Activated CD4-positive, alpha-beta T cell treated with anti-CD3 and anti-CD28 coated beads, Interleukin-2, amount 50 U/mL, for 16 hours (primary cell): ENCODE measurements at places on chromosomes 5 and 9.

DNA sequence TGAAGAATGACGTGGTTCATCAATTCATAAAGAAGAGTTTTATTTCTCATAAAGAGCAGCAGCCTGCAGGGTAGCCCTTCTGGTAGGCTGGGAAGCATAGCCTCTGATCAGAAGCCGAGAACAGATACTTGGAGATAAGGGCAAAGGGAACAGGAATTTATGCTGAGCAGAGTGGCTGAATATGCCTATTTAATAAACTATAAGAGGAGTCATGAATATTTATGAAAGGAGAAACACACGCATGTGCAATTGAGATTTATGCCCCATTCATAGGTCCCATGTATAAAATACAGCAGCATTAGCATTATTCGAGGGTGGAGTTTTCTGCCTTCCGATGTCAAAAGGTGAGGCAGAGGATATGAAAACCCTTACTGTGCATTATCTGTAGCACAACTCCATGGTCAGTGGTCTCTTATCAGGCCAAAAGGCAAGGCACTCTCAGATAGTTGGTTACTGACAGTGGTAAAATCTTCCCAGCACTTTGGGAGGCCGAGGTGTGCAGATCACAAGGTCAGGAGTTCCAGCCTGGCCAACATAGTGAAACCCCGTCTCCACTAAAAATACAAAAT is 569.1 kb downstream of the ACTL7B start:
- DNase-seq: no peak

DNA sequence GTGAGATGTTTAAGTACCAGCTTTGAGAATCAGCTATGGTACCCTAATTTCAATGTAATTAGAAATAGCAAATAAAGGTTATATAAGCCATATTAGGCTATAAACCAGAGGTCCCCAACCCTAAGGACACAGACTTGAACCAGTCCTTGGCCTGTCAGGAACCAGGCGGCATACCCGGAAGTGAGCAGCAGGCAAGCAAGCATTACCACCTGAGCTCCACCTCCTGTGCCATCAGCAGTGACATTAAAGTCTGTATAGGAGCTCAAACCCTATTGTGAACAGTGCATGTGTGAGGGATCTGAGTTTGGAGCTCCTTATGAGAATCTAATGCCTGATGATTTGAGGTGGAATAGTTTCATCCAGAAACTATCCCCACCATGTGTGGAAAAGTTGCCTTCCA is 1009.5 kb downstream of the PTPRD start:
- DNase-seq: no peak

- DNase-seq: no peak
Measured at GRCh38 chr9:123368023-123368422, 12.0 kb downstream of the CRB2 start.

- no peak for DNase-seq
Measured at GRCh38 chr5:64637837-64638443, 52.4 kb upstream of the SHISAL2B start.

DNA sequence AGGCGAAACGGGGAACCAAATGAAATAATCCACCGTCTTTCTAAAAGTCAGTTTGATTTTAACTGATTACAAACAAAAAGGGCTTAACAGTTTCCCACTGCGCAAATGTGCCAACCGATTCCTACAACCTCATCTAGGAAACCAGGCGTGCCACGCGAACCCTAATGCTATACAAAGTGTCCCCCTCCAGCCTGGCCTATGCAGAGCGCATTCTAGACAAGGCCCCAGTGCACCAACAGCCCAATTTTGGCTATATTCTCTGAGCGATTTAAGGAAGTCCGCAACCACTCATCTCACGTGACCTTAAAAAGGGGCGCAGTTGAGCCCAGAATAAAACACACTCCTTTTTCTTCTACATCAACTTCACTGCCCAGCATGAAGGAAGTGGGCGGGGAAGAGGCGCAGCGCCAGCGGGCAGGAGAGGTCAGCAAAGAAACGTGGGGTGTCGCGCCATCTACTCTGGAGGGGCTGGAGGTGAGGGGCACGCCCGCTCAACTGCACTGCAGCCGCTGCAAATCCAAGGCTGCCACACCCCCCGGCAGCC is 779 bp downstream of the FAM13B start:
- peak; percentile 73 for DNase-seq

DNA sequence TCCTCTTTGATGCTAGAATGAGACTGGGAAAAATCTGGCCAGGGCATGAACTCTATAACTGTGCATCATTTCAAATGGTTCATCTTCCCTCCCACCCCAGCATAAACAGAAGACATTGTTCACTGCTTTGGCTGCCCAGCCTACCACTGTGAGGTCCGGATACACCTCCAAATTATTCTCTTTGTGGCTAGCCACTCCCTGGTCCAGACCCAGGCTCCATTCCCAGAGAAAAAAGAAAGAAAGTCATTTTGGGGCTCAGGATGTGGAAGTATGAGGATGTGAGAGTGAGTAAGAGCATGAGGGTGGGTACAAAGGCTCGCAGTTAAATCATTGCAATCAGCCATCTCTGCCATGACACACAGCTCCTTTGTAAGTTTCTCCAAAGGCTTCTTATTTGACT is 559.2 kb downstream of the PSAT1 start:
- DNase-seq: no peak

DNA sequence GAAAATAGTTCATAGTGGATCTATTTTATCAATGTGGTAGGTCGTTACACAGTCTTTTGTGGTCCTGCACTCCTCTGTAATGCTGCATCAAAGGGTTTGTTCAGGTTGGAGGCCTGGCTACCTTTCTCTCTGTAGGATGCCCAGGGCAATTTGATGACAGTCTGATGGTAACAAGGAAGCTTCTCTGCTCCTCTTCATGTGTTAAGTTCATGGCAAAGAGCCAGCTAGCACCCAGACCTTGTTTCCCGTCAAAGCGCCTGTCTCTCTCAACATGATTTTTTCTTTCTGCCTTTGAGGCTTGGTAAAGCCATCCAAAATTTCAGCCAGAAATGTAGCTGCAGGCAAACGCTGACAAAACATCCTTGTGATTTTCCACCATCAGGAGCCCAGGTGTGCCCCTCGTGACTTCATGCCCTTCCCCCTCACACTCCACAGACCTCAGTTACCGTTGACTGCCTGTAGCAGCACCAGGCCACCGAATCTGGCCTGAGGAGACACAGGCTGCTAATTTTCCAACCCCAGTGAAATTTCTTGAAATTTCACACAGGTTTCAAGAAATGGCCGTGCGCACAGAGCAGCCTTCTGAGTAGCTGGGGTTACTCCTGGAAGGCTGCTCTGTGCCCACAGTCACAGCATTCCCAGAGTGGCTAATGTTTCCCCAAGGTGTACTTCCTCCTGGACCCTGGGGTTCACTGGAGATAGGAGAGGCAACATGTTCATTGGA is 292.7 kb downstream of the CWC27 start:
- DNase-seq: no peak

GRCh38 chr9:134559013-134559412 is 82.6 kb upstream of the COL5A1 start:
- DNase-seq: no peak

GRCh38 chr9:124149992-124150391 is 107.8 kb upstream of the NEK6 start:
- no peak for DNase-seq

GRCh38 chr5:9265441-9266287 is 280.2 kb downstream of the SEMA5A start:
- DNase-seq: no peak

GRCh38 chr5:89320421-89321277 is 437.7 kb upstream of the MEF2C start:
- no peak for DNase-seq

GRCh38 chr9:82273121-82273520 is 284.5 kb downstream of the SPATA31D1 start:
- DNase-seq: no peak

DNA sequence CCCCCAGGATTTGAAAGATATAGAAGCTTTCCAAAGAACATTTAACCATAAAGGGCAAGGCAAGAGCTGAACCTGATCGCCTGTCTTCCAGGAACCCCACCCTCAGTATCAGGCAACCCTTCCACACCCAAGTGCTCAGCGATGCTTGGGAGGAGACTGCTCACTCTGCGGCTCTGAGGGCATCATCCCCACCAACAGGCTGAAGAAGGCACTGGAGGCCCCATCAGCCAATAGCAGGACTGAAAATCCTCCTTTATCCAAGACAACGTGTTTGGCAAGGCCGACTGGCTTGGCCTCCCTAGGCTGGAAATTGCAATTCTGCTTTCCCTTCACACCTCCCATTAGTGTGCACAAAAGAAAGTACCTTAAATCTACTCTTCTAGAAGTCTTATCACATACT is 1.4 kb upstream of the PPP2CA start:
- no peak for DNase-seq

- DNase-seq: no peak
Measured at GRCh38 chr5:150286820-150287219, 2.8 kb downstream of the CAMK2A start.

DNA sequence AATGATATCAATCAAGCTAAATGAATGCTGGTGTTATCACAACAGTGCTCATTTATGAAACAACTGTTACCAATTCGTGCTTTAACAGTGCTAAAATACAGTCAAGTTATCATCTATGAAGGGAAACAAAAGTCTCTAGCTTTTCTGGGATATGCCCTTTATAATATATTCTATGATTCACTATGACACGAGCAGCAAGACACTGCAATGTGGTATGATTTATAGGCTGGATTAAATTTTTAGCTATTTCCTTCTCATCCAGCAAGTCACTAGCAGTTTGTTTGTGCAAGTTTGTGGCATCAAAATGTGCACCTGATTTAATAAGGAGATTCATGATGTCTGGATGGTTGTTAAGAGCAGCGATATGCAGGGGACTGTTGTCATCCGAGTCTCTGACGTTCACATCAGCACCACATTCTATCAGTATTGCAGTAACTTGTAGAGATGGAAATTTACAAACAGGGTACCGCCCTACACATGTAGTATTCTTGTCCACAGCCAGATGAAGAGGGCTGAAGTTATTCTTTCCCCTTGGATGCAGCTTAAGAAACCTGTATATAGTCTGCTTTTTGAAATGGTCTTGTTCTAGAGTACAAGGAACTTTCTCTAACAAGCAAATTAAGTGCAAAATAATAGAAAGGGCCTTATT is 20.3 kb downstream of the FEM1C start:
- DNase-seq: no peak

- no peak for DNase-seq
Measured at GRCh38 chr5:171795381-171795780, 9.8 kb downstream of the SMIM23 start.

DNA sequence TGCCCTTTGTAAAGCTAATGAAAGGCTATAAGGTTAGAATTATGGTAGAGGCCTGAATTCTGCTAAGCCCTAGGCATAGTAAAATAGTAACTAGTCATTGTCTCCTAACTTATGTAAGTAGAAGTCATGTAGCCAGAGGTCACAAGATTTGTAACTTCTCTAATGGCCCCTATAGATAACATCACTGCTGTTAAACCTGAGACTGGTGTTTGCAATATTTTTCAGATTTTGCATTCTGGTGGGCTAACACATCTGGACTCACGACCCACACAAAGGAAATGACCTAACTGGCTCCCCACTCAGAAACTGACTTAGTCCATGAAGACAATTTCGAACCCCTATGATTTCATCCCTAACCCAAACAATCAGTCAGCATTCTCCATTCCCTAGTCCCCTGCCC is 37.2 kb upstream of the TTC39B start:
- no peak for DNase-seq

- no peak for DNase-seq
Measured at GRCh38 chr5:133083901-133084300, 32.1 kb downstream of the HSPA4 start.

DNA sequence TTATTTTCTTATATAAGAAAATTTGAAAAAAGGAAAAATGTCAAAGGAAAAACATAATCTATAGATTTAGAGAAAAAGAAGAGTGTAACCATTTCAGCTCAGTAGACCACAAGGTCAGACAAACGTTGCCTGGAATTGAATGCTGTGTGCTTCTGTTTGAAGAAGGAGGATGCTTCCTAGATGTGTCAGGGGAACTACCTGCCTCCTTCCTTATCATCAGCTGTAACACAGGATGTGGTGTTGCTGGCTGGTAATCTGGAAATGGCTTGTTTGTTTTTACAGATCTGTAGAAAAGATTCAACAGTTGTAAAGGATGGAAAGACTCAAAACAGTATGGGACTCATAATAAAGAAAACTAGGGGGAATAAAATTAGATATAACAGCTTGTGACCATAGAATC is 160.7 kb upstream of the MEF2C start:
- DNase-seq: peak; percentile 13

DNA sequence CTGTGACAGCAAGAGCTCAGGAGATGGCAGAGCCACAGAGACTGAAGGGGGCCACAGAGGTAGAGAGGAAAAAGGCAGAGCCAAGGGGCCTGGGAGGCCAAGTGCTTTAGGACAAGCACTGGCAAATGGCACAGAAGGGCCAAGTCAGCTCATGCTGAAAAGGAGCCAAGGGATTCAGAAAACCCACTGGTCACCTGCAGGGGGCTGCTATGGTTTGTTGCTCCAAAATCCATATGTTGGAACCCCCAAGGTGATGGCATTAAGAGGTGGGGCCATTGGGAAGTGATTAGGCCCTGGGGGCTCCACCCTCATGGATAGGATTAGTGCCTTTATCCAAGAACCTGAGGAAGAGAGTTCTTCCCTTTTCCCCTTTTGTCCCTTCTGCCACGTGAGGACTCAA is 165.4 kb downstream of the ARSB start:
- no peak for DNase-seq

DNA sequence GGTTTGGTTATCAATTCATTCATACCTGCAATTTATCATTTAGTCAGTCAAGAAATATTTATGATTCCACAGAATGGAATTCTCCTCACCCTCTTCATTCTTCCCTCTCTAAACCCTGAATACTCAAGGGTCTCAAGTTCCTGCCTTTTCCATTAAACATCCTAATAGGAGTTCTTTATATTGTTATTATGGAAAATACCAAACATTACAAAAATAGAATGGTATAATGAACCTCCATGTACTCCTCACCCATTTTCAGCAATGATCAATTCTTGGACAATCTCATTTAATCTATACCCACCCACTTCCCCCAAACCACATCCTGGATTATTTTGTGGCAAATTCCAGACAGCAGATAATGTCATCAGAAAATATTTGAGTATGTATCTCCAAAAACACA is 74.5 kb downstream of the ADAMTS12 start:
- no peak for DNase-seq

- DNase-seq: no peak
Measured at GRCh38 chr5:50710838-50711237, 44.4 kb downstream of the PARP8 start.

GRCh38 chr9:84504360-84504759 is 163.8 kb upstream of the SLC28A3 start:
- no peak for DNase-seq

- DNase-seq: no peak
Measured at GRCh38 chr9:37719526-37719925, 34.1 kb upstream of the TRMT10B start.

GRCh38 chr5:37490120-37490810 is 111.1 kb downstream of the WDR70 start:
- no peak for DNase-seq

- DNase-seq: no peak
Measured at GRCh38 chr9:129218272-129218625, 40.2 kb upstream of the IER5L start.

GRCh38 chr9:20479419-20480155 is 142.7 kb downstream of the MLLT3 start:
- DNase-seq: no peak
